ENCODE measurements at places on chromosomes 16 and 17.

DNA sequence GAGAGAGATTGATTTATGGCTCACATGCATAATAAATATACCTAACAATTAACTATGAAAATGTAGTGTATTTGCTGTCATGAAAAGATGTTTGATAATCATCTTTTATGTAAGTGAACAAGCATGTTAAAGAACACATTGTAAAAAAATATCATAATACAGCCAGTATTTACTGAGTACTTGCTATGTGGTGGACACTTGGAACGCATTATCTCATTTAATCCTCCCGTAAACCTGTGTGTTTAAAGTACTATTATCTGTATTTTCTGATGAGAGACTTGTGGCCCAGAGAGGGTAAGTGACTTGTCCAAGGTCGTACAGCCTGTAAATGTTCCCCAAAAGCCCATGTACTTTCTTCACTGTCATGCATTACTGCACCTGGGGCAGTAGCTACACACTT is 70.7 kb downstream of the PRKCA start:
- DNase-seq, result no peak

DNA sequence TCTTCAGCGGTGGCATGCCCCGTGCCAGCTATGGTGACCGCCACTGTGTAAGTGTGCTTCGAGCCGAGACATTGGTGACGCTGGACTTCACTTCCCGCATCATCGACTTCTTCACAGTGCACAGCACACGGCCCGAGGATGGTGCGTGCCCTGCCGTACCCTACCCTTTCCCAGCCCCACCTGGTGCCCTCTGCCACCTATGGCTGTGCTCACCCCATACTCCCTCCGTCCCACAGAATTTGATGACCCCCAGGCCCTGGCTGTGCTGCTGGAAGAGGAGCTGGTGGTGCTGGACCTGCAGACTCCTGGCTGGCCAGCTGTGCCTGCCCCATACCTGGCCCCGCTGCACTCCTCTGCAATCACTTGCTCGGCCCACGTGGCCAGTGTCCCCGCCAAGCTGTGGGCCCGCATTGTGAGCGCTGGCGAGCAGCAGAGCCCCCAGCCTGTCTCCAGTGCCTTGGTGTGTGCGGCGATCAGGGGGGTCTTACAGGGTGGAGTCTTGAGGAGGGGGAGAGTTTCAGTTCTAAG is 9.5 kb downstream of the LLGL1 start:
- DNase-seq, result no peak

DNA sequence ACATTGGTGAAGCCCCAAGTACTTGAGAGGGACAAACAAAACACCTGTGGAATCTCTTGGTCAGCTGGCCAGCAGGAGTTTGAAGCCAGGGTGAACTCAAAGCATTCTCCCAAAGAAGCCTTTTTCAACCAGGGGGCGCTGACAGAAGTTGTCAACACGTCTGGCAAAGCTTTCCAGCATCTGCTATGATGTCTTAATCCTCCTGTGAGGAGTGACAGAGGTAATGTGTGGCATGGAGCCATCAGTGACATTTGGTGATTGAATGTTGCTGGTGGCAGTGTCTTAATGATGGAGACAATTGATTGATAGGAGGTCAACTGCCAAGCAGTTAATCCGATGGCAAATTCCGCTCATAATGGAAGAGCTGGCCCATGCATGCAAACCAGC is 257.6 kb upstream of the HSBP1 start:
- DNase-seq, result no peak

DNA sequence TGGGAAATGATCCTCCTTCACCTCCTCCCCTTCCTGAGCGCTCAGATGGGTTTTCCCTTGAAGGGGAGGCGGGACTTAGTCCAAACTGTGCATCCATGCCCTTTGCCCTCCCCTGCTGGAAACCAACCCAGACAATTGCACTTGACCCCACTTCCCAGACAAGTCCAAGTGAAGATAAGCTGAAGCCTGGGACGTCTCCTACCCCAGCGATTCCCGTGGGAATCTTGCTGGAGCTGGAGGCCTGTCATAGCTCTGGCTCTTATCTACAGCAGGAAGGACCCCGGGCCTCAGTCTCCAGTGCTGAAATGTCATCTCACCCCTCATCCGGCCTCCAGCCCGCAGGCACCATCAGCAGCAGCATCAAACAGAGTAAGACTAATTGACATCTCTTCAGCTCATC is 6.5 kb upstream of the NGFR start:
- DNase-seq, result no peak

DNA sequence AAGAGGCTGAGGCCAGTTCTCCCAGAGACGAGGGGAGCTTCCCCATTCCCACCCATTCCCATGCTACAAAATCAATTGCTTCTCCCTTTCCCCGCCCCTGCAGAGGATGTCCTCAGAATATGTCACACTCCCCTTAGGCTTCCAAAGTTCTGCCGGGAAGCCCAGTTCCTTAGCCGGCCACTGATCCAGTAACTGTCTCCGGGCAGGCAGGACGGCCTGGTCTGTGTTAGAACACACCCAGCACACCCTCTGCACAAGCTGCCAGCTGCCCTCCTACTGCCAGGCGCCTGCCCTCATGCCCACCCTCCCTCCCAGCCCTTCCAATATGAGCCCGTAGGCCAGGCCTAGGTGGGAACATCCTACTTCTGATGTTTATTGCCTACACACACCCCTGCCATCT is 31.1 kb downstream of the SGSM2 start:
- DNase-seq, result no peak

DNA sequence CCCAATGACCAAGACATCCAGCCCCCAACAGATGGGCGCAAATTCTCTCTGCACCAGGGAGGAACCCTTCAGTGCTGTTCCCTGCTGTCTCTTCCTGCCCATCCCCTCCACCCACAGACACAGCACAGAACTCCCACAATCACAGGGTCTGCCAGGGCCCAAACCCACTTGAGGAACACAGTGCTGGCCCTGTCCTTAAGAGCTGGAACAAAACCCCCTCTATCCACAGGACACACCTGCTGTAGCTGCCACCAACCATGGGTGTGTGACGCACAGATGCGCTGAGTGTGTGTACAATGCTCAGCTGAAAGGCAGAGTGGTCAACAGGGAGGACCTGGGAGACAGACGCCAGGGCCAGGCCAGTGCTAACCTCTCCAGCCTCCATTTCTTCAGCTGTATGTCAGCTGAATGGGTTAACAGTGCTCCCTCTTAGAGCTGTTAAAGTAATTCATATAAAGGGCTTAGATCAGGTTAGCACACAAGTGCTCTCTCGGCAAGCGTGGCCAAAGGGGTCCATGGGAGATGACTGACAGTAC is 62.1 kb downstream of the AMFR start:
- no peak for DNase-seq

GRCh38 chr17:15966879-15967248 is 21.9 kb downstream of the ADORA2B start:
- DNase-seq, result no peak

GRCh38 chr17:72518159-72518732 is 397.4 kb downstream of the SOX9 start:
- DNase-seq, result no peak

DNA sequence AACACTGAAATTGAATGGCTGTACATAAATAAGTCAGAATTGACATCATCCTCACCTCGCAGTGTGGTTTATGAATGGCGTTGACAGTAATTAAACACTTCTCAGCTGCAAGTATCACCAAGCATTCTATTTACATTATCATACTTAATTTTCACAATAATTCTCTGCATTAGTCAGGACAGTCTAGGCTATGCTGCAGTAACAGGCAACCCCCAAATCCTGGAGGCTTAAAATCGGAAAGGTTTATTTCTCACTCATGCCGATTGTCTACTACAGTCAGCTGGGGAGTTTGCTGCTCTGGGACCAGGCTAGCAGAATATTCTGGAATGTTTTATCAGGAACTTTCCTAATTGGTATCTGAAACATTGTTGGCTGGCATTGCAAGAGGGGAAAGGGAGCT is 493.2 kb upstream of the ERCC4 start:
- DNase-seq, result no peak

- no peak for DNase-seq
Measured at GRCh38 chr17:63542942-63543821, 7.1 kb upstream of the DCAF7 start.

DNA sequence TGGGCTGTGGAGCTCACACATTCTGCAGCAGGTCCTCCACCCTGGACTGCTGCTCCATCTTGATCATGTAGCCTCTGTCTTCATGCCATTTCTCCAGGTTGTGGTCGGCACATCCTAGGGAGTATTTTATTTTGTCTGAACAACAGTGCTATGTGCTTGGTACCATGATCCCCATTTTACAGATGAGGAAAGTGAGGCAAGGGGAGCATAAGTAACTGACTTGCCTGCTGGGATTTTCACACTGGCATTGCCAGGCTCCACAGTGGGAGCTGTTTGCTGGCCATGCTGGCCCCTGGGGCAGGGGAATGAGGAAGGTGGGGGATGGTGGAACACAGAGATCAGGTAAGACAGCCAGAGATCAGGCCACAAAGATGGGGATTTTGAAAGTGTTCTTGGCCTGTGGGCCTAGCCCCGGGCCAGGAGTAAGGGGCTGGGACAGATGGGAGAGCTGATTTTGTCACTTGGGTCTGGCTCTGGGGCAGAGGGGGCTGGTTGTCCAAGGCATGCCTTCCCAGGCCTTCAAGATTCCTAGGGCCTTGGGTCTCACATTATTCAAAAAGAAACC is 9.3 kb upstream of the ZNF500 start:
- no peak for DNase-seq

GRCh38 chr17:7261379-7262191 is 693 bp downstream of the CLDN7 start:
- no peak for DNase-seq

DNA sequence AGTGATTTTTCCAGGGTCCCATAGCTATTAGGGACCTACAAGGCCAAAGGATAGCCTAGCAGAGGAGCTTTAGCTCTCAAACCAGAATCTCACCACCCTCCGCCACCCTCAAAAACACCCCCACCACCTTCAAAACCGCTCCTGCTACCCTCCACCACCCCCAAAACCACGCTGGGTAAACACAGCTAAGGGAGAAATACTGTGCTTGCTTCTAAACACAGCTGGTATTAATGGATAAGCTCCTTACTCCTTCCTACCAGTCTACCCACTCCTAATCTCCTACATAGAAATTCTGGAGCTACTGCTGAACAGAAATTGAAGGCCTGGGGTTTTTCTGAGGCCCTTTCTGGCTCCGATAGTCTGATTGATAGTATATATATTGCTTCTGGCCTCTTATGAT is 2.2 kb upstream of the LPCAT2 start:
- no peak for DNase-seq

DNA sequence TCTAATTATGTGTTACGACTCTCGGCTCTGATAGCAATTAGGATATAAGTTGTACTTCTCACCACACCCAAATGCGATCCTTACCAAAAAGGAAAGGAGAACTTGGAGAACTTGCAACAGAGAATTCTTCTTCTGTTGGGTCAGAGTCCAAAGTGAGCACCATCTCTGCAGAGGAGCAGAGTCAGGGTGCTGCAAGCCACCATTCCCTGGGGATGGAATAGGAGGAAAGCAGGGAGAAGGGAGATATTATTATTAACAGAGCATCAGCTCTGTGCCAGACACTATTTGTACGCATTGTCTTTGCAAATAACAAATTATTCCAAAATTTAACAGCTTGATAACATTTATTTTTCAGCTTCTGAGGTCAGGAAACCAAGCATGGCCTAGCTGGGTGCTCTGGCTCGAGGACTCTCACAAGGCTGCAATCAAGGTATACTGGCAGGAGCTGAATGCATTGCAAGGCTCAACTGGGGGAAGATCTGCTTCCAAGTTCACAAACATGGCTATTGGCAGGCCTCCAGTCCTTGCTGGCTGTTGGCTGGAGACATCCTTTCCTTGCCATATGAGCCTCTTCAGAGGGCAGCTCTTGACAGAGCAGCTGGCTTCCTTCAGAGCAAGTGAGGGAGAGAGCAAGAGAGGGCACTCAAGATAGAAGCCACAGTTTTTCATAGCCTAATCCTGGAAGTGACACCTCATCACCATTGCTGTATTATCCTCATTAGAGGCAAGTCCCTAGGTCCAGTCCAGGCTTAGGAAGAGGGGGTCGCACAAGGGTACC is 296.2 kb upstream of the CDH5 start:
- DNase-seq, result no peak

DNA sequence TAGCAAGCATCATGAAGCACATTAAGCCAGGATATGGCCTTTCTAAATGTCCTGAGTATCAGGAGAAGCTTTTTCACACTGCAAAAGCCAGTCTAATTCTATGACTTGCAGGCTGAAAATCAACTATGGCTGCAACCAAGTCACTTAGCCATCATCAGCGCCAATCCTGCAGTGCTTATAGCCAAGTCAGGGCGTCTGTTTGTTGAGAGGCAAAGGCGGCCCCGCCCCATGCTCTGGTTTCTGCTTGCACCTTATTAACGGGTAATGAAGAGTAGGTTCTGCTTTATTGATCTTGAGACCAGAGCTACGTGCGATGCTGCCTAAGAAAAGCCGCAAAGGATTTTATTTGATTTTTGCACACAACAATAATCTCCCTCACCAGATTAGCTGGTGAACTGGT is 88.4 kb downstream of the CDH13 start:
- DNase-seq, result no peak

GRCh38 chr17:12365805-12366204 is 299.9 kb upstream of the MYOCD start:
- DNase-seq, result no peak

DNA sequence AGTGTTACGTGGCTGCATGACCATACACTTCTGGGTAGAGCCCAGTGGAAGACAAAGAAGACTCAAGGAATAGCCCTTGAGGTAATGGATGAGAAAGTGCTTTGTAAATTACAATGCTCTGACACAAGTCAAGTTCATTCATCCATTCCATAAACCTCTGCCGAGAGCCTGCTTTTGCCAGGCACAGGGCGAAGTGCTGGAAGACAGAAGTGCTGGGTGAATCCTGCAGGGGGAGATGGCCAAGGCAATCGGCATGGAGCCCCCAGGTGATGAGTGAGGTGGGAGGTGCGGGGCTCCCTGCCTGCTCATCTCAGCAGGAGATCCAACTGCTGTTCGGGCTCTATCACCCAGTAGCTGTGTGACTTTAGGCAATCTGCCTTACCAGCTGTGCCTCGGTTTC is 2.8 kb upstream of the SOCS3 start:
- DNase-seq, result no peak

DNA sequence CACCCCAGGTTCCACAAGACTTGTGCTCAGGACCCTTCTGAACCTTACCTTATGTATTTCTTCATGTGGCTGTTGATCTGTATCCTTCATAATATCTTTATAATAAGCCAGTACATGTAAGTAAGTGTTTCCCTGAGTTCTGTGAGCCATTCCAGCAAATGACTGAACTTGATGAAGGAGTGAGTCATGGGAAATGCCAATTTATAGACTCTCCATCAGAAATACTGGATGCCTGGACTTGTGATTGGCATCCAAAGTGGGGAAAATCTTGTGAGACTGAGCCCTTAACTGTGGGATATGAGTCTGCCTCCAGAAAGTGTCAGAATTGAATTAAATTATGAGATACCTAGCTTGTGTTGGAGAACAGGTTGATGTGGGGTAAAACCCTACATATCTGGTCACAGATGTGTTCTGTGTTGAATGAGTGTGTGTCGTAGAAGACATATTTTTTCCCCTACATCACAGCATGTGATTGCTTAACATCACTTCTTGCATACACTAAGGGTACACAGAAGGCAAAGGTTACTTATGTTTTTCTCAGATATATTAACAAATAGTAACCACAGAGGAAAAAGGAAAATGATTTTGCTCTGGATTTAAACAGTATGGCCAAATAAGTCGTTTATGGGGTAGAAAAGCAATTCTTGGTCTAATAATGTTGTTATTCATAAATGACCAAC is 70.2 kb upstream of the NETO2 start:
- DNase-seq, result no peak

- no peak for DNase-seq
Measured at GRCh38 chr17:68433911-68434508, 23.3 kb downstream of the WIPI1 start.

All from esophagus squamous epithelium (tissue), 5 donors.